Left ventricle myocardium superior (tissue), 1 donor: ENCODE measurements at places on chromosomes 2 and 18. TPM values are rescaled to one million over a fixed set of nuclear protein-coding genes. Genes with fewer than 3 reads are reported as not detected.

DNA sequence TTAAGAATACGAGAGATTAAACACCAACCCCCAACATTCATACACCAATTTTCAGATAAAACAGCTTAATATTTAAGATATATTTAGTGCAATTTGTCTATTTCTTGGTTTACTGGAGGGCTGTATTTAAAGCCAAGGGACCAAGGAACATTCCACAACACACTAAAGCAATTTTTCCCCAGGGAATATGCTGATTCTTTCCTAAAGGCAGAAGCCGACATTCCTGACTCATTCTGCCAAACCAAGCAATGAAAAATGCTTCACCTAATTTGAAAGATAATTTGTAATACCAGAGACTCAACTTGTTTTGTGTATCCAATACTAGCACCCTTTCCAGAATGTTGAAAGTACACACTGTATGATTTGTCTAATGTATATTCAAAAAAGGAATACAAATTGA, 1267.6 kb upstream of the PIK3C3 start:
- no peak for DNase-seq

- DNase-seq, result no peak
Observed at GRCh38 chr2:106975641-106976040, 89.7 kb upstream of the ST6GAL2 start.

DNA sequence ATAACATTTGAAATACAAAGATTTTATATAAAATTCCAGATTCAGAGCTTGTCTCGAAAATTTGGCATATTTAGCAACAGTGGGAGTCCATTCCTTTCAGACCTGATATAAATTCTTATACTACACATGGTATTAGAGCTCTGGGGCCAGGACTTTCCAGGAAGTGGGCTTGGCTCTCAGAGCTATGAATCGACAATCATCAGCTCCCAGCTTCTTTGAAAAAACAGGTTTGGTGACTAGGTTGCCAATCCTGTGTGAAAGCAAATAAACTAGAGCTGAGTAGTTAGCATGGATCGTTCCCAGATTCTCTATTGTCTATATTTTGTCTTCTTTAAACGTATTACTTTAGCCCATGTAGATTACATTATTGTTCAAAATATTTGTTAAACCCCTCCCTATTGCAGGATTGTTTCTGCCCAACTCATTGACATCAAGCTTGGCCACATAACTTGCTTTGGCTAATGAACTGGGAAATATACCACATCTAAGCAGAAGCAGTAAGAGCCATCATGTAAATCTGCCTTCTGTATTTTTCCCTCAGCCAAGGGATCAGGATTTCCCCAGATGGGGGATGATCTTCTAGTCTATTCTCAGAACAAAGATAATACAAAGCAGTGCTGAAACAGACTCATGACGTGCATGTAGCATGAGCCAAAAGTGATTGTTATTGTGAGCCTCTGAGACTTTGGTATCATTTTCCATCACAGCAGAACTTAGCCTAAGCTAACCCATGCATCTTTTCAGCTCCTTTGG, 105.4 kb downstream of the KCNH7 start:
- DNase-seq, result no peak

GRCh38 chr18:75249672-75250470, 39.3 kb downstream of the TSHZ1 start:
- DNase-seq, result no peak

RAMP1 gene
- total RNA-seq, result 151 TPM

DNA sequence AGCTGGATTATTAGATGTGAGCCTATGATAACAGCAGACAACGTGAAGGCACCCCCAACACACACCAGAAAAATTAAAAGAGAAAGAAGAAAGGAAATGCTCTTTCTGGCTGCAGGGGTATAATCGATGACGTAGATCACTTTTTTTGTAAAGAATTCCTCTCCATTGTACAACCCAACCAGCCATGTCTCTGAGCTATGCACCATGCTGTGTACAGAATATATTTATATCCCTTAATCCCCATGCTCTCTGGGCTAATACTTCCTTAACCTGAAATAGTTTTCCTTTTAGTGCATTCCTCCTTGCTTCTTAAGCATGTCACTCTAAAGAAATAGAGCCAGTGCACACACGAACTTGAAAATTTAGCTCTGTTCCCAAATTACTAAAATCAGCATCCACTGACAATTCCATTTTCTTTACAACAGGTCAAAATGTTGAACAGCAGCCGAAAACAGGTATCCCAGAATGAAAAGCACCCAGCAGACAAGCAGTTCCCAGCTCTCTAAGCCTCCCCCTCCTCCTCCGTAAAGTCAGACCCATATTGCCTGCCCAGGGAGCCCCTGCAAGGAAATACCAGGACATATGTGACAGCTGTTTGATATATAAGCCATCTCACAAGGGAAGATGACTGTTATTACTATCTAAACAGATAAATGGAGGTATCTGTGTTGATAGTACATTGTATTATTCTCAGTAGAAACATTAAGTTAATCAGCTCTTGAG, 247.4 kb upstream of the RAB6C start:
- no peak for DNase-seq

- DNase-seq, result no peak
Observed at GRCh38 chr2:9002313-9002636, 1.2 kb downstream of the MBOAT2 start.

NT5C1B gene
- not detected for total RNA-seq

RAB1A gene
- 121 TPM for total RNA-seq

DNA sequence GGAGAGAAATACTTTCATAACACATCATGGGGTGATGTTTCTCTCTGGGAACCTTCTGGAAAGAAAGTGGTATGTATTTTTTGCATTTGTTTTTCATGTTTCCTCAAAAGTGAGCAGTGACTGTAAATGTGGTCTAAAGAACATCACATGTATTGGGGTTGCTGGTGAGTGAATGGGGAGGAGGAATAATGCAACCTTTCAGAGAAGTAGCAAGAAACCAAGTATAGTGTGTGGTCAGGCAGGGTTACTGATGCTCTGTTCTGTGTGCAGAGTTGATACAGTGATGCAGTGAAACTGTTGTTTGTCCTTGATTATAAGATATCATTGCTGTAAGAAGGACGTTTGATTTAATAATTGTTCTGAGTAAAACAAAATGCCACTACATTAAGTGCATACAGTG, 24.1 kb downstream of the ADNP2 start:
- no peak for DNase-seq

GRCh38 chr2:233853883-233854240, 473 bp downstream of the HJURP start:
- no peak for DNase-seq

DNA sequence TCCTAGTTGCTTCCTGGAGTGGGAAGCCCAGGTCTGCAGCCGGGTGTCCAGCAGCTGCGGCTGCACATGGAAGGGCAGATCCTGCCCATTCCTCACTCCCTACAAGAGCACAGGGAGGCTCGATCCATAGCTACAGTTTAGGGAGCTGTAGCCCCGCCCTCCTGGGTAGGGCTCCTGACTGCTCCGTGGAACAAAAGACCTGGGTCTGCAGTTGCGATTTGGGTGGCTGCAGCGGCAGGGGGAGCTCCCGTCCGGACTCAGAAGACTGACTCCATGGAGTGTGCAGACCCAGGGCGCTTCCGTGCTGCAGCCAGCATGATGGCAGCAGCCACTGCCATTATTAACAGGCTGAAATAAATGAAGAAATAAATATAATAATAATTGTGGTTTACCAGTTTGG, 157.3 kb downstream of the CTNNA2 start:
- DNase-seq, result peak; percentile 14

GDF7 gene
- total RNA-seq, result 0.32 TPM

DNA sequence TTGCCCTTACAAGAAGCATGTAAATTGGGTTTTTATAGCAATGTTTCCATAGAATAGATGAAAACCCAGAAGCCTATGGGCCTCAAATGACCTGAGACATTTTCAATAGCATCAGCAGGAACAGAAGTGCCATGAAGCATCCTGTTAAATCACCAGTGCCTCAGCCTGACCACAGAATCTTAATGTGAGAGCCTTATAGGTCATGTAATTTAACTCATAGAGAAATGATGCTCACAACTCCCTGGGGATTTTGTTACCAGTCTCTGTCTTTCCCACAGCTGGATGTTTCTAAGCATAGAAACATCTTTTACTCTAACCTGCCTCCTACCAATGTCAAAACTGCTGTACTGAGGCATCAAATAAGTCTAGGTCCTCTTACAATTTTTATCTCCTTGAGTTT, 295.8 kb upstream of the ACVR2A start:
- no peak for DNase-seq

DNA sequence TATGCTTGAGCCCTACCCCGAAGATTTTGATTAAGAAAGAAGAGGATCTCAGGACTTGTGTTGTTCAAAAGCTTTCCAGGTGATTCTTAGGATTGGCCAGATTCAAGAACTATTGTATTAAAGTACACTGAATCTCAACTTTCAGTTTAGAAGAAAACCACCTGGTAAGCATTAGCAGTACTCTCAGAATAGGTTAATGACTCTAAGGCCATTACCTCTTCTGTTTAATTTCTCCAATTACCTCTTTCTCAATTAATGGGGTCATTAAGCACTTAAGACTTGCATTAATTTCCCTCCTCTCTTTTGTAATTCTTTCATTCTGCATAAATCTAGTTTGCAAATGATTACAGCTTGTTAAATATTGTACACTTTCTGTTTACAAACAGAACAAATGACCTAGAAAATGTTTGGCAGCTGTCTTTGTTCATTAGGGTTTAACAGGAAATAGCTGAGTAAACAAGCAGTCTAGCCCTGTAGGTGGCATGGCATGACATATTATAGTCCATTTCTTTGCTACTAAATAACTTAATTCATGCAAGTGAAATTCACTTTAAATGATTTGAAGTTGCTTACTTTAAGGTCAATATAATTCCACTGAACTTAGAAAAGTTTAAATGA, 20.4 kb upstream of the TDRD15 start:
- no peak for DNase-seq

IL36B gene
- total RNA-seq, result not detected

GRCh38 chr2:10647886-10648605, 41.7 kb downstream of the NOL10 start:
- no peak for DNase-seq

STAM2 gene
- 24.1 TPM for total RNA-seq

GRCh38 chr2:168090366-168091135, 156.8 kb downstream of the STK39 start:
- DNase-seq, result no peak

DNA sequence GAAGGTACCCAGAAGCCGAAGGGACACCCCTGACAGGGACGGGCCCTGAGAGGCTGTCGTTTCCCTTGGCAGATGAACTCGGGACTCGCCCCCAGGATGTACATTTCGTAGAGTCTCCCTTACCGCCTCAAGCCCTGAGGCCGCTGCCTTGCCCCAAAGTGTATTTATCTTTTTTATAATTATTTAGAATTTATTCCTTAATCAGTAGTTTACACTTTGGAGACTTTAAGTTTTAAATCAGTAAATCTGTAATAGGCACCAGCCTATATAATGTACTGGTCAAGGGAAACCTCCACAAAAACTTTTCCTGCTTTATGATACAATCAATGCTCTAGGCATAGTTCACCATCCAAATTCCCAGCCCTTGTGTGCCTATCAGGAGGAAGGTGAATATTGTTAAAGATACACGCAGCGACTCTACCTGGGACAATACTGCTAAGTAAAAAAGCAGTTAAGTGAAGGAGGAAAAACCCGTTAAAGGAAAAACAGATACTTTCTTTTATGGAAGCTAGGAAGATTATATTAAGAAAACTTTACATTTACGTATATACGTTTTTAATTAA, 848 bp downstream of the VRK2 start:
- no peak for DNase-seq

GRCh38 chr18:8701546-8702118, 3.7 kb upstream of the MTCL1 start:
- no peak for DNase-seq

VAMP8 gene
- 17.1 TPM for total RNA-seq

DNA sequence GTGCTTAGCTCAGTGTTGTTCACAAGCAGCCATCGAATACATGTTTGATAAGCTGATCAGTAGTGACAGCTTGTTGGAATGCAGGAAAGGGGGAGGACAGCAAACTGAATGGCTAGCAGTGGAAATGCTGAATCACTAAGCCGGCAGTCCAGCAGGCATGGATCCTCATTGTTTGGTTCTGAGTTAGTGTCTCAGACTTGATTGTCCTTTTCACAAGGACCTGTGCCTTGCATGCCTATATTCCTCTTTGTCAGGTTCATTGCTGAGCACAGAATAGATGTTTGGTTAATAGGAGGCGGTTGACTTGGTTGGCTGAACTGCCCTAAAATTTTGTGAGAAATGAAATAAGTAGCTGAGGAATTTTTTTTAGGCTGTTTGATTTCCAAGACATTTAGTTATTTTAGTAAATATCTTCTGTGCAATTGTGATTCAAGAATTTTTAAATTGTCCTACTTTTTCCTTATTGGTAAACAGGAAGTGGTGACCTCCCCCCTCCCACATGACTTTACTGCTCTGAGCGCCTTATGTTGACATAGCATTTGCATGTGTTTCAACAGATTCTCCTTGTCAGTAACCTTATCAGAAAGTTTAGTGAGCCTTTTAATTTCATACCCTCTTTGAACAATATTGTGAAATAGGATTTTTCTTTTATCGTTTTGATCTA, 21.4 kb upstream of the STON1 start:
- DNase-seq, result no peak

- no peak for DNase-seq
Observed at GRCh38 chr2:101219246-101219645, 33.4 kb upstream of the CNOT11 start.

FOXD4L1 gene
- total RNA-seq, result not detected

DNA sequence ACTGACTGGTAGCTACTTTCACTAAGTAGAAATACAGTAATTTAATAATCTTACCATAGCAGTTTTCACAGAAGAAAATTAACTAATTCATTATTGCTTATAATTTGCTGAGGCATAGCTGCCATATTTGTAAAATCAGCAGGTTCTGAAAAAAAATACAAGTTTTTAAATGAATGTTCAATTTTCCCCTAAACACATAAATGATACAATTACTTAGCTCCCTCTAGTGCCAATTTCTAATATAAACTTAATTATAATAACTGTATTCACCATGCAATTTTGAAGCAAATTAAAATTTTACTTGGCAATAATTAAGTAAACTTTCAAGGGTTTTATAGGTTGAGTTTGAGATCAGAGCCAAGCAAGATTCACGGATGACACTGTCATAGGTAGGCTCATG, 1321.6 kb upstream of the ACVR2A start:
- no peak for DNase-seq

MTHFD2 gene
- 20.0 TPM for total RNA-seq

DNA sequence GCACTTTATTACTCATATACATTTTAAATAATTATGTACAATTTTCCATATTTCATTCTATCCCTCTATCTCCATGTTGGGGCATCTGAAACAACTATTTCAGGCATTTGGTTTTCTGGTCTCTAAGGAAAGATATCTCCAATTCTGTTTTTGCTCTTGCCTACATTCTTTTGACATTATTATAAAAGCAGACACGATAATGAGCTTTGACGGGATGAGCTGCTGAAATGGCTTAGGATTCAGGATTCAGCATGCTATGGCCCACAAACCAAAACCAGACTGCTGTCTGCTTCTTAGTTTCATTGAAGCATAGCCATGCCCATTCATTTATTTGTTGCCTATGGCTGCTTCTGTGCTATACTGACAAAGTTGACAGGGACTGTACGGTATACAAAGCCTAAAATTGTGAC, 42.7 kb upstream of the GLS start:
- no peak for DNase-seq
